ENCODE measurements at places on chromosomes 13 and 19. TPM values are rescaled to one million over a fixed set of nuclear protein-coding genes. Genes with fewer than 3 reads are reported as not detected.

- no peak for DNase-seq
Observed at GRCh38 chr19:42313840-42314755, 989 bp downstream of the TMEM145 start.

DNA sequence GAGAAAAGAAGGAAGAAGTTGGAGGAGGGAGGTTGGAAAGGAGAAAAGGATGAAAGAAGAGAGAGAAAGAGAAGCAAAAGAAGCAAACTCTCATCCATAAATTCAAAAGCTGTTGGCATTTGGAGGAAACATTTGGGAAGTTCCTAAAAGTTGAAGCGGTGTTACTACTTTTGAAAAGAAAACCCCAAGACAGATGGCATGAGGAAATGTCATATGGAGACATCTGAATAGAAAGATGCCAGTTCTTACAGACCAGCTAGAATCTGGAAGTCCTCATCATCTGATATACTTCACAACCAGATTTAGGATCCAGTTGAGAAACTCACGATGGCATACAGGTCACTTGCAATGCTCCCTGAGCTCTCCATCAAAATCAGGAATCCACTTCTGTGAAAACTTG lies 86.9 kb downstream of the RAP2A start:
- DNase-seq: no peak

DNA sequence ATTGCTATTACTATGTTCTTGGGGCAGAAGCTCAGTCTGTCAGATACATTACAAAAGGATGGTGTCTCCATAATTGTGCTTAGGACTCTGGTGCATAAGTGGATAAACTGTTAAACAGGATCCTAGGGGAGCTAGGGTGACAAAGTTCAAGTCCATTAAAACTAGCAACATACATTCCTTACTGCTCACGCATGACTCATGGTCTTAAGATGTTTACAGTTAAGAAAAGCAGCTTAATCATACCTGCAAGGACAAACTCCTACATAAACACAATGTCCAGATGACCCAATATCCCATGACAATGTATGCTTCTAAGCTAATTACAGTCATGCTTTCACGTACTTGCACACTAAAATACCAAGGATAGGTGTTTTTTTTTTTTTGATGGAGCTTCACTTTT lies 3.5 kb upstream of the ZNF701 start:
- DNase-seq: peak; percentile 2

Gene ABCA7
- total RNA-seq: 21.6 TPM

- no peak for DNase-seq
Observed at GRCh38 chr13:20363172-20363571, 131.1 kb upstream of the GJB6 start.

Gene FCHO1
- total RNA-seq: 0.36 TPM

- peak; percentile 59 for DNase-seq
Observed at GRCh38 chr19:13102666-13103580, at the start of gene LYL1. TSS of gene LYL1 (minus strand) at chr19:13102858. CDS start at chr19:13101171, 1,687 bp downstream.

DNA sequence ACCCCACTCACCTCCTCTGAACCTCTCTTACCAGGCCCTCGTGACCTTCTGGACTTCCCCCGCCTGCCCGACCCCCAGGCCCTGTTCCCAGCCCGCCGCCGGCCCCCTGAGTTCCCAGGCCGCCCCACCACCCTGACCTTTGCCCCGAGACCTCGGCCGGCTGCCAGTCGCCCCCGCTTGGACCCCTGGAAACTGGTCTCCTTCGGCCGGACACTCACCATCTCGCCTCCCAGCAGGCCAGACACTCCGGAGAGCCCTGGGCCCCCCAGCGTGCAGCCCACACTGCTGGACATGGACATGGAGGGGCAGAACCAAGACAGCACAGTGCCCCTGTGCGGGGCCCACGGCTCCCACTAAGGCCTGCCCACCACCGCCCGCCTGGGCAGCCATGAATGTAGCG lies 3.2 kb downstream of the TTC9B start:
- no peak for DNase-seq

DNA sequence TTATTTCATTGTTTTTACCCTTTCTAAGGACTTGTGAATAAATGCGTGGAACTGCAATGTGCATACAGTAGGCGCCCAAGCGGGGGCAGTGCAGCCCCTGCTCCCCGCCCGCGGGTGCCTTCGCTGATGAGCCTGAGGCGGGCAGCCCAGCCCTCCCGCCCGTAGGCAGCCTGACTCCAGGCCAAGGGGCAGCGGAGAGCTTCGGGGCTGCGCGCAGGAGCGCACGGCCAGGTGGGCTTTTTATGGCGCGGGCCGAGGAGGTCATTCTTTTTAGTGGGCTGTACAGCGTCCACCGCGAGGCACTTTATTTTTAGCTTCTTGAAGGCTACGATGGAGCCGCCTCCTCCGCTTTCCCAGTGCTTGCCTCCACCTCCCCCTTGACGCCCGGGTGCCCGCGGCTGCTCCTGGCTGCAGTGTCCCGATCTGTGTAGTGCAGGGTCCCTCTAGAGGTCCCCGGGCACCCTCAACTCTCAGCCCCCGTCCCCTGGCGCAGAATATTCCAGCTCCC lies 60.5 kb downstream of the CCNE1 start:
- DNase-seq: no peak

DNA sequence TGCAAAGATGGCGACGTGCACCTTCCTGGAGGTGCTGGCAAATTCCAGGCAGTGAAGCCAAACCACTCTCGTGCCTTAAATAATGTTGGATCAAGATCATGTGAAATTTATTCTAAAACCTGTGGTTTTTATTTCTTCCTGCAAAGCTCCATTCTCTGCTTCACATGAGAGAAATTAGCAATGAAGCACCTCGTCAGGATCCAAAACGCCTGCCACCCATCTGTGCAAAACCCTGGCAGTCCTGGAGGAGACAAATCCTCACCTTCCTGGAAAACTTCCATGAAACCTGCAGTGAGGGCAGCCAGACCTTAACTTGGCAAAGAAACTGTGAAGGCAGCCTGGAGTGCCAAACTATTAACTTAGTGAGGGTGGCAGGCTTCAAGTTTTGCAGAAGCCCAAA lies 47.6 kb downstream of the CHST8 start:
- DNase-seq: no peak

Gene FOXO1
- total RNA-seq: 10.5 TPM

GRCh38 chr13:51953347-51954195 lies 57.7 kb downstream of the ATP7B start:
- DNase-seq: no peak

Gene PTGIR
- 23.2 TPM for total RNA-seq

- no peak for DNase-seq
Observed at GRCh38 chr13:34078334-34078999, 260.5 kb downstream of the RFC3 start.

Gene LCP1
- 0.99 TPM for total RNA-seq

Gene TBC1D17
- total RNA-seq: 17.1 TPM

Gene ZNF805
- 23.2 TPM for total RNA-seq
